ENCODE measurements at places on chromosomes 7 and 10.

- DNase-seq = no peak
These were observed 72.8 kb downstream of the CARD11 start for GRCh38 chr7:2970861-2971260.

GRCh38 chr10:124653811-124654651 is 90.1 kb downstream of the FAM53B start:
- no peak for DNase-seq

DNA sequence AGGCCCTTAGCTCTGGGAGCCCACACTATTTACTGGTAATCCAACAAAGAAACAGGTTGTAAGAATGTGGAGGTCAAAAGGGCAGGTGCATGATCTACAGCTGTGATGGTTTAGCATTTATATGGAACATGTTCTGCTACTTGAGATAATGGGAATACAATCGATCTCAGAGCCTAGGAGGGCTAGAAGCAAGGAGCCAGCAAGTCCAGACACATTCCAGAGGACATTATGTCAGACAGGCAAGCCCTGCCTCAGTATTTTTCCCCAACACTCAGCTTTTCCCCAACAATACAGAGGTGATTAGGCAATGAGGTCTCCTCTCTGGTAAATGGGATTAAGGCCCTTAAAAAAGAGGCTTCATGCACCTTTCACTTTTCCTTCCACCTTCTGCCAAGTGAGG is 21.4 kb upstream of the GNAT3 start:
- DNase-seq = no peak

- DNase-seq = no peak
These were observed 184.9 kb upstream of the ADCY1 start for GRCh38 chr7:45389073-45389872.

- DNase-seq = no peak
These were observed 104.6 kb downstream of the ITGB8 start for GRCh38 chr7:20435305-20435704.

DNA sequence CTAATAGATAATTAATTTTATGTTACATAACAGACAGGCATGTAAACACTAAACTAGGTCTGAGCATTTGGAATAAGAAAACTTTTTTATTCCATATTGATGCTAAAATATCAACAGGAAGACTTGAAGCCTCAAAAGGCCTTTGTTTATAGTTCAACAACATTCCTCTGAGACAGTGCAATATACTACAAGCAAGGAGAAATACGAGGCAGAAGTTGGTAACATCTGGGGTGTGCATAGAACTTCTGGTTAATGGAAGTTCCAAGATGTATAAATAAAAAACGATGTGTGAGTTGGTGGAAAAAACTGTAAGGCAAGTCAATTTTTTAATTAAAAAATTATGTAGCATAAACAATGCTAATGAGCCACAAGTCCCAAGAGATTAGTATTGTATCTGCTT is 139.6 kb downstream of the SKAP2 start:
- no peak for DNase-seq

- DNase-seq = no peak
These were observed 172.6 kb downstream of the FAM107B start for GRCh38 chr10:14601872-14602725.

- no peak for DNase-seq
These were observed 758 bp downstream of the DPCD start for GRCh38 chr10:101588879-101589278.

Measured in NCI-H2171 treated with DMSO at 0.1 percent for 48 hours (cell line).